ENCODE measurements at places on chromosomes 7 and 10.

DNA sequence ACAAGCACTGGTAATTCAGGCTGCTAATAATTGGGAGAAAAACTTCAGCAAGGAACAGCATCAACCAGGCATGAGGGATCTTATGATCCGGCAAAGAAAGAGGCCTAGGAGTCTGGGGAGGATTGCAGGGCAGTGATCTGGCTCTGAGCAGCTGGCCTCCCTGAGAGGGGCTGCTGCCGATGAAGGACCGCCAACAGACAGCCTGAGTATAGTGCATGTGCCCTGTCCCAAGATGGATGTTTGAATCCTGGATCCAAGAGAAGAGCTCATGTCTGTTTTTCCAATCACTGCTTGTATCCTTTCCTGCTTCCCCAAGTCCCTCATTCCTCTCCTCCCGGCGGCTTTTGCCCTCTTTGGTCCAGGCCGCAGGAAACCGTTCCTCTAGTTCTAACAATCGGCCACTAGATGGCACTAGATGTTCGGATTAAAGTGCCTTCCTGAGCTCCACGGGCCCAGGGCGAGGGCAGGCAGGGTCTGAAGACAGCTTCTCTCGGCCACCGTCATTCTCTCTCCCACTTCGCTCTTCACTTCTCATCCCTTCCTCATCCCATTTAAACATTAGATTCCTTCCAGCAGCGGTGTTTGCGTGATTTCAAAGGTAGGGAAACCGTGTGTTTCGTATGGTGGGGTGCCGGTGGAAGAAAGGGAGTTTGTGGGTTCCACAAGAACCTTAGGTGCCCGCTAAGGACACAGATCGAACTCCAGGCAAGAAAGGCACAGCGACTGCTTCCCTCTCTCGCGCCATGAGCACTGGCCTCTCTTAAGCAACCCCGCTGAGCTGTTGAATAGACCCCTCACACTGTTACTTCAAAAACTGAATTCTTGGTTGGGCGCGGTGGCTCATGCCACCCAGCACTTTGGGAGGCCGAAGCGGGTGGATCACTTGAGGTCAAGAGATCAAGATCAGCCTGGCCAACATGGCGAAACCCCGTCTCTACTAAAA lies 82.4 kb downstream of the ADCYAP1R1 start:
- peak; percentile 76 for DNase-seq

GRCh38 chr7:88306590-88307048 lies at the start of gene STEAP4:
Gene STEAP4 (minus strand): TSS chr7:88306894. CDS start chr7:88284269, 22,625 bp downstream.
- DNase-seq = no peak

GRCh38 chr10:32050177-32050576 lies 6.0 kb downstream of the KIF5B start:
- no peak for DNase-seq

DNA sequence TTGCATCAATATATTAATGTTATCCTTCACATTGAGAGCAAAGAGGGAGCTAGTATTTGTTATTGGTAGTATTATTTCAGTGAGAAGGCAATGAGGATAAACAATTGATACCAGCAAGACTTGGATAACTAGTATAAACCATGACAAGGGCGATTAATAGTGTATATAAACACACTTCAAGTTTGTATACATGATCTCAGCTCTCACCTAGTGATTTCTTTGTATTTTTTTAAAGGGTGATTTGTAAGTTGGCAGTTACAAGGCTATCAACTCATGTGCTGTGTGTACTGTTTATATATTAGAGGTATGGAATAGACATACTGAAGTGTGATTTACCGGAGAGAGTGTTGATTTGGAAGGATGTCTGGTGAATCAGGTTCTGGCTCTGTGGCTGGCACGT lies 88.0 kb downstream of the SNX10 start:
- no peak for DNase-seq

DNA sequence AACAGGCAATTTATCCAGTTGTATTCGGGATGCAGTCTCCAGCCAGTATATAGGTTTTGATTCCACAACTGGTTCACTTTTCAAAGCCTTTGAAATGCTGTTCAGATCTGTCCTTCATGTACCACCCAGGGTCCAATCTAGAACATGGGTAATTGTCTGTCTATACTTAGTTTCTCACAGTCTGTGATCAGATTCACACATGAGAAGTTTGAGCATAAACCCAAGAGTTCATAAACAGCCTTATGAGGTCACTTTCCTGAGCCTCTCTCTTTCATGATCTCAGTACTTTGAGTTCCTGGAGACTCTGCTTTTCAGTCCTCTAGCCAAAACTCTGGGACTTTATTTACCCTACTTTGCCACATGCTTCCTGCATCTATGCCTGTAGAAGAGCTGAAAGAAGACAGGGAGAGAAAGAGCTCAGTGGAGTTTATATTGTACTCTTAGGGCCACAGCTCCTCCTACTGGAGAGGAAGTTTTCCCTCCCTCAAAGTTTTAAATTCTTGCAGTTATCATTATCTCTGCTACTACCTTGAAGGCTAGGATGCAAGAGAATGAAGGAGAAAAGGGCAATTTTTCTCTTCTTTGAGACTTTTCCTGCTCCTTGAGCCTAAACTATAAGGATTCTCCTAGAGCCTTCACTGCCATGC lies 172.0 kb downstream of the ZEB1 start:
- DNase-seq = no peak

DNA sequence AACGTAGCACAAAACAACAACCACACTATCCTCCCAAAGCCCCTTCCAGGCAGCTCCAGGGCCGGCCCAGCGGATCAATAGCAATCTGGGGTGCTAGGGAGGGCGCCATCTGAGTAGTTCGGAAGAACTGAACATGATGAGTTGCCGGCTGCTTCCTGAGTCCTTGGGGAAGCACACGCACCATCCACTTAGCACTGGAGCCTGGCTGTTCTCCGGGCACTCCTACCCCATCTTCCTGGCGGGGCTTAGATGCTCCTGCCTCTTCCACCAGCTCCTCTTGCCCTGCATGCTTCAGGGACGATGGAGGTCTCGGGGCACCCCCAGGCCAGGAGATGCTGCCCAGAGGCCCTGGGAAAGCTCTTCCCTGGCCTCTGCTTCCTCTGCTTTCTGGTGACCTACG lies at the start of gene KCNK18:
KCNK18 (plus strand) TSS at position 301 of the 400 bp plus-strand sequence; CDS start at position 301, 0 bp downstream.
- no peak for DNase-seq

GRCh38 chr7:12067156-12067831 lies 143.8 kb upstream of the TMEM106B start:
- peak; percentile 23 for DNase-seq

GRCh38 chr10:83254698-83255097 lies 884.6 kb upstream of the GHITM start:
- no peak for DNase-seq

DNA sequence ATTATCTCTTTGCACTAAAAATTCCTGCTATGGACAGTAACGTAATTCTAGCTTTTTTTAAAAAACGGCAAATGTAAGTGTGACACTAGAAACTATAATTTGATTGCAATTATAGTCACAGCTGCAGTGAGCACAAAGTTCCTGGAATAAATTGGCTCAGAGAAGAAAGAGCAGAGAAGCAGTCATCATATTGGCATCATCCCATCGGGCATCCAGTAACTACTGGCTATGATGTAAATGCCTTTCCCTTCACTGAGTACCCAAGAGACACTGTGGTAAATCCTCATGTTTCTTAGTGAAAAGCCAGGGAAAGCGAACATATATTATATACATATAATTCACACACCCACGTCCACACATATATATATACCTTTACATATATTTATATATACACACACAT lies 43.6 kb downstream of the PIP4K2A start:
- no peak for DNase-seq

All from H54 (cell line).